ENCODE measurements at places on chromosomes 12 and 14. TPM values are rescaled to one million over a fixed set of nuclear protein-coding genes. Genes with fewer than 3 reads are reported as not detected.

The GAPDH gene
- 5,853 TPM for total RNA-seq

The ACOT6 gene
- total RNA-seq: not detected

DNA sequence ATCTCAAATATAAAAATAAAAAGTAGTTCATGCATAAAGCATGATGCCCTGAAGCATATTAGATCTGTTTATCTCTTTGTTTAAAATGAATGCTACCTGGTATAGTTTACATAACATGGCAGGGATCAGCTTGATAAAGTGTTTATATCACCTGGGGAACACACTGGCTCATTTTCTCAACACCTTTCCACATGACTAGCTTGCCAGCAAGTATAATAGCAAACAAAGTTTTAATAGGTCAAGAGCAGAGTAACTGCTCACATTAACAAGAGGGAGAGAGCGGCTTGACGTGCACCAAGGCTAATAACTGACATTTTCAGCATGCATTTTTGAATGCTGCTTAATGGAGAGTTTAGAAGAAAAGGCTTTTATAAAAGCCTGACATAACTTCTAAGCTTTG is 246.4 kb downstream of the EGLN3 start:
- no peak overlapping the region for H3K27ac ChIP-seq
- no peak for DNase-seq
- no peaks in the 10 kb centered on the region for H3K36me3 ChIP-seq
- no peaks in the 10 kb centered on the region for H3K27me3 ChIP-seq
- no peak overlapping the region for H3K4me3 ChIP-seq

DNA sequence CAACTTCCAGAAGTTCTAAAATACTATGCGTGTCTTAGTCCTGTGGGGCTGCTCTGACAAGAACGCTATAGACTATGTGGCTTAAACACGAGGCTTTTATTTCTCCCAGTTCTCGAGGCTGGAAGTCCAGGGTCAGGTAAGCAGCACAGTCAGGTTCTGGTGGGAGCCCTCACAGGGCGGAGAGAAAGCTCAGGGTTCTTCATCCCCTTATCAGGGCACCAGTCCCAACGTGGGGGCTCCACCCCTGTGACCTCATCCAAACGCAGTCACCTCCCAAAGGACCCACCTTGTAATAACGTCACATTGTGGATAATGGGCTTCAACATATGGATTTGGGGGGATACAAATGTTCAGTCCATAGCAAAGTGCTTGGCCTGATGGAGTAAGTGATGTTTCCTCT is 37.1 kb upstream of the TC2N start:
- no peaks in the 10 kb centered on the region for H3K36me3 ChIP-seq
- H3K27ac ChIP-seq: no peak overlapping the region
- DNase-seq: no peak
- H3K27me3 ChIP-seq: no peaks in the 10 kb centered on the region
- no peak overlapping the region for H3K4me3 ChIP-seq
- no peaks in the 10 kb centered on the region for H3K4me1 ChIP-seq

DNA sequence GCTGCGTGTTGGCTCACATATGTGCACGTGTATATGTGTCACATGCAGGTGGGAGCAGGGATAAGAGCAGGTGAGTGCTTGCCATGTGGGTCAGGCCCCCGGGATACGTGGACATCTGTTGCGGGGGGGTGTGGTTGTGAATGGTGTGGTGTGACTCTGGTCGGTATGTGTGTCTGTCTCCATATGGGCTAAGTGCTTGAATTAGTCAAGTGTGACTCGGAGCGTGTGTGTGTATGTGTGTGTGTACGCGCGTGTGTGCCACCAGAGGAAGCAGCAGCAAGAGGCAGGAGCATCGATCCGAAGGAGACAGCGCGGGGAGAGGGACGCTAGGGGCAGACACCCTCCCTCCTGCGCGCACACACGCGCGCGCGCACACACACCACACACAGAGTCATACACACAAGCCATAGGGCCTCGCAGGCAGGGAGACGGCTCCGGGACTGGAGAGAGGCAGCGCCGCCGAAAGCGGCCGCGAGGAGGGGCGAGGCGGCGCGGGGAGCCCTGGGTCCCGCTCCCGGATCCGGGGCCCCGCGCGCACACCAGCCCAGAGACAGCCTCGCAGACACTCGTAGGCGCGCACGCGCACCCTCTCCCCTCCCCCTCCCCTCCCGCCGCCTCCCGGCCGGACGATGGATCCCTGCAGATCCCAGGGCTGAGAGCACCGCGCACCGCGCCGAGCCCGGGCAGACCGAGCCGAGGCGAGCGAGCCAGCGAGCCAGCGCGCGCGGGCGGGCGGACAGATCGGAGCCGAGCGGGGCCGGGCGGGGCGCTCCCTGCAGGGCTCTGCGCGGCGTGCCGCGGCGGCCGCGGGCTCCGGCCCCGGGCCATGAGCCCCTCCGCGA is at the start of gene ASIC1:
Gene ASIC1 (plus strand): TSS at position 597 of the 842 bp plus-strand sequence. CDS start 1,171 bp downstream, outside the sequence.
- peaks cover 99% of the 10 kb centered on the region for H3K27me3 ChIP-seq
- DNase-seq: peak; percentile 79
- no peaks in the 10 kb centered on the region for H3K36me3 ChIP-seq
- H3K27ac ChIP-seq: no peak within 1 kb of the TSS
- peak within 1 kb of the TSS; percentile 77 for H3K4me3 ChIP-seq

DNA sequence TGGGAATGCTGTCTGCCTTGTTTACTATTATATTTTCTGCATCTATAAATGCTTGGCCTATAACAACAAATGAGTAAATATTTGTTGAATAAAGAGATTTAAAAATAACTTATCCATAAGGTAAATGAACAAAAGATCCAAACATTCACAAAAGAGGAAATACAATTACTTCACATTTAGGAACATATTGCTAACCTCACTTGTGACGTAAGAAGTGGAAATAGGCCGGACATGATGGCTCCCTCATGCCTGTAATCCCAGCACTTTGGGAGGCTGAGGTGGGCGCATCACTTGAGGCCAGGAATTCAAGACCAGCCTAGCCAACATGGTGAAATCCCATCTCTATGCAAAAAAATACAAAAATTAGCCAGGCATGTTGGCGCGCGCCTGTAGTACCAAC is 25.7 kb upstream of the CKAP4 start:
- no peaks in the 10 kb centered on the region for H3K4me1 ChIP-seq
- H3K27ac ChIP-seq: no peak overlapping the region
- no peak for DNase-seq

- H3K4me1 ChIP-seq: peaks cover 11% of the 10 kb centered on the region
- no peaks in the 10 kb centered on the region for H3K36me3 ChIP-seq
- no peak overlapping the region for H3K4me3 ChIP-seq
- no peak for DNase-seq
Observed at GRCh38 chr14:23008831-23009230, 1.1 kb downstream of the C14orf93 start.

GRCh38 chr14:43786066-43786762 is 720.9 kb downstream of the FSCB start:
- DNase-seq: no peak
- no peak overlapping the region for H3K4me3 ChIP-seq
- H3K27ac ChIP-seq: no peak overlapping the region
- no peaks in the 10 kb centered on the region for H3K4me1 ChIP-seq
- no peaks in the 10 kb centered on the region for H3K27me3 ChIP-seq

DNA sequence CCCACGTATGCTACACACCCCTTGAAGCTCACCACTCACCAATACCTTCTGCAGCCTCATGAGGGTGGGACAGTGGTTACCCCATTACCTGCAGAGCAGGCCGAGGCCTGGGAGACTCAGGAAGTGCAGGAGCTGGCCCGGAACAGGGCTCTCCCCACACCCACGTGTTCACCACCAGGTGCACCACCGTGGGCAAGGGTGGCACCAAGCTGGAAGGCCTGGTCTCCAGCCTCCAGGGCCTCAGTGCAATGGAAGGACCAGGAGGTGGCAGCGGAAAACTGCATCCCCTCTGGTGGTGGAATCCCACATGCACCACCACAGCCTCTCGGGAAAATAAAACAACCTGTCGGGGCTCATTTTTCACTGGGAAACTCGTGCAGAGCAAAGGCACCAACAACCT is 36.4 kb downstream of the ITPK1 start:
- no peaks in the 10 kb centered on the region for H3K36me3 ChIP-seq
- H3K27ac ChIP-seq: no peak overlapping the region
- H3K4me3 ChIP-seq: no peak overlapping the region
- no peaks in the 10 kb centered on the region for H3K4me1 ChIP-seq

- H3K4me1 ChIP-seq: peaks cover 7% of the 10 kb centered on the region
- H3K36me3 ChIP-seq: no peaks in the 10 kb centered on the region
- H3K27ac ChIP-seq: no peak overlapping the region
- no peak overlapping the region for H3K4me3 ChIP-seq
Observed at GRCh38 chr12:60194678-60195077, 598.8 kb downstream of the SLC16A7 start.

DNA sequence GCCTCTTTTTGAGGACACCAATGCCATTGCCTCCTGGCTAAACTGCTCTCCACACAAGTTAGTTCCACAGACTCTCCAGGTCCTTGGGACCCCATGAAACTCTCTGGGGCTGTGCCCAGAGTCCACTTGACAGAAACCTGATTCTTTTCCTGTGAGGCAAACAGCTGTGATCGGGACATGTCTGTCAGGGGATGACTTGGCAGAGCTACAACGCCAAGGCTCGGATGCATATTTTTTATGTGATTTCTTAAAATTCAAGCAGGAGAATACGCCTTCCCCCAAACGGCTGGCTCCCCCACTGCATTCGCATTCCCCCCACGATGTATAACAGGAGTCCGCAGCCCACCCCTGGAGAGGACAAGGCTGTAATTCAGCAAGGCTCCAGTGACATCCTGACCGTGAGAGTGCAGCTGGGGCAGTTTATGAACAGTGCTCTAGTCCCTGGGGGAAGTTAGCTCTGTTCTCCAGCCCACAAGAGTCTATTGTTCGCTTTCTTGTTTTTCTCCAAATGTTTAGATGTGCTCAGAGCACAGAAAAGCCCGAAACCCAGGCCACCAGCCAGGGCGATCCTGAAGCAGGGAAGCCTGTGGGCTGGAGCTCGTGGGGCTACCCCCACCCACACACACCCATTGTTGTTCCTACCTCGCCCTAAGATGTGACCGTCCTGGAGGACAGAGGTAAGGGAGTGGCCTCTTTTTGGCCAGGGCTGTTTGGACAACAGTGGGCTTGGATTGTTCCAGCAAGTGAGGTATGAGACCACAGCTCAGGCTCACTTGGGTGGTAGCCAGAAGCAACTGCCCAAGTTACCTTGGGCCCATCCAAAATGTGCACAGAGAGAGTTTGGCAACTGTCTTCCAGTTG is 159.5 kb downstream of the ZFP36L1 start:
- no peak for DNase-seq
- no peak overlapping the region for H3K27ac ChIP-seq
- H3K36me3 ChIP-seq: no peaks in the 10 kb centered on the region
- no peaks in the 10 kb centered on the region for H3K27me3 ChIP-seq
- no peak overlapping the region for H3K4me3 ChIP-seq

DNA sequence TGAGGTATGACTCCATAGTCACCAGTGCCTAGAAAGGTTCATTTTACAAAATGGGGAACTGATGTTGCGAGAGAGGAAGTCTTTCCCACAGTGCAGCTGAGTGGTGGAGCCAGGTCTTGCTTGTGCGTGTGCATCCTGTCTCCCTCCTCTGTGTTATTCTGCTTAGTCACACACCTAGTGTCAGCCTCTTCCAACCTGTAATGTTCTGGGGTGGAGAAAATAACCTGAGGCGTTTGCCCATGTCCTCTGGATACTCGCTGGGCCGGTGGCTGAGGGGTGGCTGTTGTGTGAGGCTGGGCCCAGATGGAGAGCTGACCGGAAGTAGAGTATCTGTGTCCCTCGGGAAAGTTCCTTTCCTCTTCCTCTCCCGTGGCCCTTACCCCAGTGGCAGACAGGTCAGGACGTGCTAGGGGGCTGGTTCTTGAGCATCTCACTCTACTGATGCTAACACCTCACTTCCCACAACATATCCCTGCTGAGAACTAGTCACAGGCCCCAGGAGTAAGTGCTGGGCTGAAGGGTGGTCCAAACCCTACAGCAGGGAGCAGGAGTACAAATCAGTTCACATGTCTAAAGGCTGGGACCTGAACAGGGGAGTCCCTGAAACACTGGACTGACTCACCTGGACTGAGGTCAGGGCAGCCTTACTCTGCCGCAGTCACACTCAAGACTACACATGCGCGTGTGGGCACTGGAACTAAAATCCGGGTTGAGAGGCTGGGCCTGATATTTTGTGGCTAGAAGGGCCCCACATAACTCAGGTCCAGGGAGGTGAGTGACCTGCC is 7.0 kb downstream of the MLF2 start:
- H3K27me3 ChIP-seq: no peaks in the 10 kb centered on the region
- H3K4me3 ChIP-seq: no peak overlapping the region
- DNase-seq: no peak
- H3K4me1 ChIP-seq: no peaks in the 10 kb centered on the region
- peaks cover 25% of the 10 kb centered on the region for H3K36me3 ChIP-seq

DNA sequence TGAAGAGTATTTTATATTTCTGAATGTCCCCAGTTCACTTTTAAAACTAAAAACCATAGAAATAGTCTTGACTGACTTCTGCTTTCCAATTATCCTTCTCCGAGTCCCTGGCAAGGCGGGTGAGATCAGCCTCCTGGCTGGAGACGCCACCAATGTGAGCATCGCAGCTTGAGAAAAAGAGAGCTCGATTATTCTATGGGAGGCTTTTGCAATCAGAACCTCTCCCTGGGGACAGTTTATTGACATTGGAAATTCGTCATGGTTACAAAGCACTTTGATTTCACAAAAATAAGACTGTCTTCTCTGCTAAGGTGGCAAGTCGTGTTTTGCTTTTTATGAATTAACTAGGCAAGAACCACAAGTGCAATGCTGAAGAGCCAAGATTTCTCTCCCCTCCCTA is 23.6 kb upstream of the GPHB5 start:
- H3K27me3 ChIP-seq: no peaks in the 10 kb centered on the region
- no peaks in the 10 kb centered on the region for H3K36me3 ChIP-seq
- no peak overlapping the region for H3K27ac ChIP-seq
- no peak overlapping the region for H3K4me3 ChIP-seq

- no peaks in the 10 kb centered on the region for H3K27me3 ChIP-seq
- H3K36me3 ChIP-seq: no peaks in the 10 kb centered on the region
- DNase-seq: peak; percentile 79
- H3K27ac ChIP-seq: 0 out of 2 replicates have a peak overlapping the region, but pooled peaks have one; percentile 4
Observed at GRCh38 chr14:22558221-22558913, 30.7 kb downstream of the DAD1 start.

GRCh38 chr12:112283546-112283945 is 98.7 kb downstream of the HECTD4 start:
- no peaks in the 10 kb centered on the region for H3K4me1 ChIP-seq
- no peak for DNase-seq
- H3K27ac ChIP-seq: peak overlapping the region; percentile 7
- no peaks in the 10 kb centered on the region for H3K36me3 ChIP-seq

GRCh38 chr12:75683220-75683619 is 171.8 kb upstream of the KRR1 start:
- H3K27ac ChIP-seq: no peak overlapping the region
- peaks cover 5% of the 10 kb centered on the region for H3K4me1 ChIP-seq
- no peak overlapping the region for H3K4me3 ChIP-seq
- DNase-seq: no peak

GRCh38 chr14:78286210-78286609 is 116.0 kb downstream of the NRXN3 start:
- no peak overlapping the region for H3K27ac ChIP-seq
- H3K27me3 ChIP-seq: no peaks in the 10 kb centered on the region
- peak; percentile 20 for DNase-seq
- H3K4me3 ChIP-seq: no peak overlapping the region
- peaks cover 2% of the 10 kb centered on the region for H3K4me1 ChIP-seq
- no peaks in the 10 kb centered on the region for H3K36me3 ChIP-seq

- no peak for DNase-seq
- H3K27me3 ChIP-seq: no peaks in the 10 kb centered on the region
- peaks cover 40% of the 10 kb centered on the region for H3K4me1 ChIP-seq
- H3K27ac ChIP-seq: no peak overlapping the region
- no peak overlapping the region for H3K4me3 ChIP-seq
- peaks cover 3% of the 10 kb centered on the region for H3K36me3 ChIP-seq
Observed at GRCh38 chr14:90300611-90301047, 31.1 kb downstream of the NRDE2 start.

Measured in GM23338 (cell line).